Foreskin fibroblast (primary cell): ENCODE measurements at places on chromosomes 7 and 10.

- no peak for DNase-seq
Measured at GRCh38 chr7:47380325-47381133, 201.4 kb downstream of the TNS3 start.

- no peak for DNase-seq
Measured at GRCh38 chr7:124029396-124030188, 3.3 kb downstream of the TMEM229A start.

DNA sequence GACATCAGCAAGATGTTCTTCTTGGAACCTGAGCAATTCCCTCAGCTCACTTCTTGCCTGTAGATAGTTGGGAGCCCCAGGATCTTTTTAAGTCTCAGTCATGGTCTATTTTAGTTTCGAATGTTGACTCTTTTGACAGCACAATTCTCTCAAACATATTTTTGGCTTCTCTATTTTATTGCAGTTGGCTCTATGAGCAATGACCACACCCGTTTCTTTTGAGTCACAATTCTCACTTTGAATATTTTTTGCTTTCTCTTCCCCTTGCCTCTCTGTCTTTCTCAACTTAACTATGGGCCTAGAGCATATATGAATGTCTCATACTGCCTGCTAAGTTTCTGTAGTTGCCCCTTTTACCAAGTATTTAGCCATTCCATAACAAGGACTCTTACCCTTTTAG lies 222.8 kb downstream of the PTN start:
- no peak for DNase-seq

DNA sequence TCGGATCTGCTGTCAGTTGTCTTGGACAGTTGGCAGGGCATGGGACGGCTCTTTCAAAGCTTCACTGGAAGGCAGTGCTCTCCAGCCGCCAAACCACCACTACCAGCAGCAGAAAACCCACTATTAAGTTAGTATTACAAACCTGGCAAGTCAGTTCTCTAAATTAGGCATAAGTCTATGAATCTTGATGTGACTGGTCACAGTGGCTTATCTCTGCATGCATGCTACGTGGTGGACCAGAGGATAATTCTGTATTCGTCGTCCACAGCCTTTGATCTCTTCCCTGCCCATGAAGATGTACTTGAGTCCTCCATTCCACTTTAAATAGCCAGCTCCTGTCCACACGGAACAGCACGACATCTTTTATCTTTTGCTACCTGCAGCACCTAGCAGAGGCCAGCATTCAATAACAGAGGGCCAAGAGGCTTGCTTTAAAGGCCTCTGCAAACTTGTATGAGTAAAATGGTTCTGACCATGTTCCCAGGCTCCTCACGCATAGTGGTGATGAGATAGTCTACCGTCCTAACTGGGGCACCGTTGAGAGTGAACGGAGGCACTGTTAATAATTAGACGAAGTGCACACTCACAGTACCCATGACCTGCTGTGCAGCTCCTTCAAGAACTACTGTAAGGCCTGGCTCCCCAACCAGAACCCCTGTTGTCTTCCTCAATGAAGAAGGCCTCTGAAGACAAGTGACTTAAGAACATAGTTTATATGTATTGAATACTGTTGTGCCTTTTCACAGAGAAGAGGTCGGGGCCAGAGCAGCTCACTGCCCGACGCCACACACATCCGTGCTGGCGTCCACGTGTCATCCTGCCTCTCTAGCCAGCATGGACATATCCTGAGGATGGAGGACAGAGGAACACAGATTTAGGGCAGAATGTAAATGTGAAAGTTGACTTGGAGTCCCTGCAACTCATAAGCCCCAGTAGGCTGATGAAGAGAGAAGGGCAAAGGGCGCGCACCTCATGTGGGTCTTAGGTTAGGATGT lies 1.0 kb downstream of the GPR146 start:
- DNase-seq, result no peak

- DNase-seq, result no peak
Measured at GRCh38 chr10:25209618-25210017, 34.8 kb downstream of the GPR158 start.

DNA sequence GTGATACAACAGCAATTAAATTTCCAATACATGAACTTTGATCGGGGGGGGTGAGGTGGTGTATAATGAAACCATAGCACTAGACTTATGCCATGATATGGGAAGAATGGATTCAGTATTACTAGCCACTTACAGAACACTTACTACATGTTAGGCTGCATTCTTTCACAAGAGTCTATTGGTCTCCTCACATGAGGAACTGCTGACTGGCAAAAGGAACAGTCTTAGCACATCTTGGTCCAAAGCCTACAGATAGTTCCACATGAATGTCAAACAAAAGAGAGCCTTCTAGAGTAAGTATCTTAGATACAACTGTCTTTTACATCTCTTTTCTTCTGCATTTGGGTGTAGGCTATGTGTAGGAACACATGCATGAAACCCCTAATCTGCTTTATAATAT lies 115.9 kb upstream of the DNAJB12 start:
- DNase-seq, result no peak

DNA sequence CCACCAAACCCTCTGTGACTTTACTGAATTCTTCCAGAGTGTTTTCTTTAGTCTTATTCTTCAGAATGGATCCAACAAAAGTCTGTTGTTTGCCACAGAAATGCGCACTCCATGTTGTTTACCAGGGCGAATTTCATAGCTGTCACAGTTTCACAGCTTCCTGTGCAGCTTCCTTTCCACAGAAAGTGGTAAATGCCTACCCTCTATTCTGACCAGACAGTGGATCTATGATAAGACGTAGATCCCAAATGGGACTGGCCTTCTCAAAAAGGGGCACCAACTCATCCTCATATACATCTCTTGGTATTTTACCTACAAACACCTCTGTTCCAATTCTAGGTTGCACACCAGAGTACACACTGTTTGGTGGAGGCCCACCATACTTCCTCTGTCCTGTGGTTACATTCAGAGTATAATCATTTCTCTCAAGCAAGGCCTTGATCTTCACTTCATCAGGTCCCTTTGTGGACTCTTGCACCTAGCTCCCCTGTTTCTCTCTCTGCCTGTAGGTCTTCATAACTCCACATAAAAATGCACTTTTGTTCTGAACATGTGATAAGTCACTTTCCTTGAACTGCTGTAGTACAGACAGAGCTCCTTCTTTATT lies 91.7 kb downstream of the MLLT10 start:
- DNase-seq, result no peak

DNA sequence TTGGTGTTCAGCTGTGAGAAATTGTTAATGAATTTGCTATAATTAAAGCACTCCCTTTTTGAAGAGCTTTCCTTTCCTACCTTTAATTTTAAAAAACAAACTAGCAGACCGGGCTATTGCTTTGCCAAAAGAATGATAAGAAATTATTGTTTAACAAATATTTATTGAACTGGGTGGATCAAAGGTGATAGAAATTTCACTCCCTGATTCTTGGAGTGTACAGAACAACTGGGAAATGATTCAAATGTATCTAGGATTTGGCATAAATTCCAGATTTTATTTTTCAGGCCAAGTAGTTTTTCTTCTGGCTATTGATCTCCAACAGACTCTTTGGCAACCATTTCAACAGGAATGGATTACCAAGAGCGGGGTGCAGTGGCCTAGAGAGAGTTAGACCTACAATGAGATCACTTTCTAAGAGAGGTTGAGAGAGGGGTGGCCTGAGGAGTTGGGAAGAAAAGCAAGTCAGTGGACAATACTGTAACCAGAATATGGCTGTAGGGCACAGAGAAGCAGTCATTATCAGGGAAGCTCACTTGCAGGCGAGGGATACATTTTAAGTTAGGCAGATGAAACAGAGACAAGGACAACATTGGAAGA lies 71.9 kb downstream of the PLXDC2 start:
- DNase-seq, result no peak

DNA sequence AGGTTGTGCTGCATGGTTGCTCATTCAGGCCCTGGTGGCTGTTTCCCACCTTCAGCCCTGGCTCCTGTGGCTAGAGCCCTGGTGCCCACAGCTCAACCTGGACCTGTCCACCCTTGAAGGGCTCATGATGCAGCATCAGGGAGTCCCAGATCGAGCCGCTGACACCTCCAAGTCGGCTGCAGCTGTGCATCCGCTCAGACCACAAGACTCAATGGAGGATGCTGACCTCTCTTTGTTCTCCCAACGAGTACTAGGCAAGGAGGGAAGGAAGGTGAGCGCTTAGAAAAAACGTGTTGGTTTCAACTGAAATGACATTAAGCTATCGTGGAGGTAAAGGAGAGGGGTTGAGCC lies 9.5 kb upstream of the C10orf95 start:
- DNase-seq, result no peak

DNA sequence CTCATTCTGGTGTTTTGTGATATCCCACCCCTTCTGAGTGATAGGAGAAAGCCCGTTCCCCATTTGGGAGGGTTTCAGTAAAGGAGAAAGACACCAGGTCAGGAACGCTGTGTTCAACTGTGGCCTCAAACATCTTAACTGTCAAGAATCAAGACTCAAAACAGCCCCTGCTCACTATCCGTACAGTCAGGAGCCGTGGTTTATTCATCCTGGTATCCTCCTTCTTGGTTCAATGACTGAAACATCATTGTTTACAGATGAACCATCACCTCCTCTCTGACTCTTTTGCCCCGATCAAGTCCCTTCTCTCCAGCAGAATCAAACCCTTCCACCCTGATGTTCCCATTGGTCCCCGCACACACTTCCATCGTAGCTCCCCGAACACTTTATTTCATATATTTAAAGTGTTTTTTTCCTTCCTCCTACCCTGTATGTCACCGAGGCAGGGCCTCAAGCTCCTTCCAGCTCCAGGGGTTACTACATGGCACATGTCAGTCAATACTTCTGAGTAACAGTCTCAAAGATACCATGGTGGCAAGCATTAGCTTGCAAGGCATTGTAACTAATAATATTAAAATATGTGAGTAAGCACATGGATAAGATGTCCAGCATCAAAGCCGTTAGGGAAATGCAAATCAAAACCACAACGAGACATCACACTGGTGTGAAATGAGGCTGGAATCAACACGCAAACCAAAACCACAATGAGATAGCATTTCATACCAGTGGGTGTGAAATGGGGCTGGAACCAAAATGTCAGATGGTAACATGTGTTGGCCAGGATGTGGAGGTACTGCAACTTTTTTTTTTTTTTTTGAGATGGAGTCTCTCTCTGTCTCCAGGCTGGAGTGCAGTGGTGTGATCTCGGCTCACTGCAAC lies 124.7 kb upstream of the C1QL3 start:
- DNase-seq, result no peak

DNA sequence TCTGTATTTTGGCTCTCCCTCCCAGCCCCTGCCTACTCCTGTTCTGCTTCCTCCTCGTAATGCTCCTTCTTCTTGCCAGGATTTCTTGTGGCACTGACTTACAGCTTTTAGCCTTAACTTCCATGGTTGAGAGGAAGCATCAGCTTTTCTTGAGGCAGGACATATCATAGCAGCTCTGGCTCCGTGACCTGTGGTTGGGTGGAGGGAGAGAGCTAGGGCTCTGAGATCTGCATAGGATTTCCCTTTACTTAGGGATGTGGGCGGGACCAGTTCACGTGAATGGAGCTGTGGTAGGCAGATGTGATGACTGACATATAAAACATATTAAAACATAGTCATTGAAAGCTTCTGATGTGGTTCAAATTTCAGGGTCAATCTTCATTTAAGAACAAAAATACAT lies 10.6 kb upstream of the RAB11FIP2 start:
- DNase-seq, result no peak

DNA sequence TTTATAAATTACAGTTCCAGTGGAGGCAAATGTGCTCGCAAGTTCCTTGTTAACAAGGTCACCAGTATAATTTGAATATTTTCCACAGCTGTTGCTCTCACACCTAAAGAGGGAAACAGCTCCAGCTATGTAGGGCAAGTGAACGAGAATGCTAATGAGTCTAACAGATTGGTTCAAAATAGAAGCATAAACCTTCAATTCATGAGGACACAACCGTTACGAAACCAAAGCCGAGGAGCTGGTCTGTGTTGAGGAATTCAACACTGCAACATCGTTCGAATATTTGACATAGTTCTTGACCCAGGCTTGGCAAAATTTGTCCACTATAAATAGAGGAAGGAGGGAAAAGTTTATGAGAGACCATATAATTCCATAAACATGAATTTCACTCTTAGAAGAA lies 161.3 kb downstream of the KLF6 start:
- DNase-seq, result peak; percentile 82

GRCh38 chr7:70553364-70553763 lies 578.6 kb upstream of the GALNT17 start:
- DNase-seq, result no peak

DNA sequence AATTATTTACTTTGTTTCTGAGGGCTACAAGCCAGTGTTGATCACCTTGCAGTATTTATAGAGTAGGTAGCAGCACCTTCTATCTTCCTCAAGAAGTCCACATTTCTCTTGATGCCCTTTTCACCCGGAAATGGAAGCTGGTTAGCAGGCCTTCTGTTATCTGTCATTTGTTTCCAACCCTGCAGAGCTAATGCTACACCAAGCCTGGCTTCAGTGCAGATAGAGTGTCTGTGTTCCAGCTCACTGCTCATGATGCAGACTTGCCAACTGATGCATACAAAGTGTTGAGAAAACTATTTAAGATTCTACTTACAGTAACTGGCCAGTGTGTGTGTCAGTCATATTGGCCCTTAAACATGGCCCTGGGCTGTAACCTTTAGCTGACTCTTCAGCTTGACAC lies 301.0 kb downstream of the LHFPL3 start:
- DNase-seq, result no peak

DNA sequence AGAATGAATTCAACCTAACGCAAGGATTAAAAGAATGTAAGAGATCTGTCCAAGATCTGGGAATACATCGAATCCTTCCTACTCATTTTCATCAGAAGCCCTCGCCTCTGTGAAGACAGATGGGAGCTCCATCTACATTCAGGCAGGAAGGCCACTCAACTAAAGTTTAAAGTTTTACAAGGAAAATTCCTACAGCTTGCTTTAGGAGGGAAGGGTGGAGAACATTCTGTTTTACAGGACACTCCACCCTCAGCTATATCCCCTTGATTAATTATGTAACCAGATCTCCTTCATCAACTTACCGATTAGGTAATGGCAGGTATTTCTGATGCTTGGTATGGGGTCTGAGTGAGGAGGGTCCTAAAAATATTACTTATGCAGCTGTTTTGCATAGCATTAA lies 5.6 kb upstream of the AHR start:
- no peak for DNase-seq

DNA sequence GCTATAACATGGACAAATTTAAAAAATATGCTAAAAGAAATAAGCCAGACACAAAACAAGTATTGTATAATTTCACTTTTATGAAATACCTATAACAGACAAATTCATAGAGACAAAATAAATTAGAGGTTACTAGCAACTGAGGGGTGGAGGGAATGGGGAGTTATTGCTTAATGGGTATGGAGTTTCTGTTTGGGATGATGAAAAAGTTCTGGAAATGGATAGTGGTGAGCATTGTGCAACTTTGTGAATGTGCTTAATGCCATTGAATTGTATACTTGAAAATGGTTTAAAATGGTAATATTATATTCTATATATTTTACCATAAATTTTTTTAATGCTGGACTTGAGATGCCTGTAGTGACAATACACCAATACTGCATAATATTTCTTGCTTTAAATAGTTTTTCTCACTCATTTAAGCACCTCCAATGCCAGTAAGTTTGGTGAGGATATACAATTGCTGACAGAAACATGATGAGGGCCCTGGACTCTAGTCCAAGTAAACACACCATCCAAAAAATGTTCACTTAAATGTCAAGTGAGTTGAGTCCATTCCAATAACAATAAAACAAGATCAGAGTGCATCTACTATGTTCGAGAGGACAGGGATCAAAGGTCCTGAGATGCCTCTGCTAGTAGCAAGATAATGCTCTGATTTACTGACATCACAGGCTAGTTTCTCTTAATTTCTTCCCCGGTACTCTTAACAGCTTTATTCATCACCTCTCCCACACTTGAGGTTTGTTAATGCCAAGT lies 71.9 kb downstream of the NT5C2 start:
- DNase-seq, result peak; percentile 34

GRCh38 chr7:104160375-104160774 lies 47.4 kb downstream of the ORC5 start:
- DNase-seq, result peak; percentile 24
